NCI-H1930 (cell line): ENCODE measurements at places on chromosomes 6 and 20.

GRCh38 chr20:57402206-57403125 is 11.3 kb downstream of the RBM38 start:
- DNase-seq: no peak

DNA sequence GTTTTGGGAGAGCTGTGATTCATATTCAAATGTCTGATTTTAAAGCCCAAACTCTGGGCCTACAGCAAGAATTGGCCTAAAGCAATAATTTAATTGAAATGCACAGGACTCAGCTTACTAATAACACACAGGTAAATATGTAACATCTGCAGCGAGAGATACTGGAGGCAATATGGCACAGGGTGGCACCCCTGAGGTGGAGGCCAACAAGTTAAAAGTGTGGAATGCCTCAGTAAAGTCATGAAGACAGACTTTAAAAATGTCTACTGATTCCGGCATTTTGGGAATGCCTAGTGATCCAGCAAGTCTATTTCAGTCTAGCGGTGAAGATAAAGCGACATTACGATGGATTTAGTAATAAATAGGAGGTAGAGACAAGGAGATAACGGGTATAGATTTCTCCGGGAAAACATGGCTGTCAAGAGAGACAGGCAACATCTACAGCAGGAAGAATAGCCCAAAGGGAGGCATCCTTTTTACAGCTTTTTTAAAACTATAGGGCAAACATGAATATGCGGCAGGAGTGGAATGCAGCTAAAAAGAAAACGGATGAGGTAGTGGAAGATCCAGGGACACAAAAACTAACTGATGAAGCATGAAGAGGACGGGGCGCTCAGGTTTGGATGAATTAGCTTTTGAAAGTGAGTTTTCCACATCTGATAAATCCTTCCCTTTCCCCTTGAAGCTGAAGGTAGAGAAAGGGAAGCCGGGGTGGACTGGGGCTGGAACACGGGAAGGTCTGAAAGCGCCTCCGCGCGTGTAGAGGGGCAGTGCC is 1.2 kb downstream of the NANP start:
- no peak for DNase-seq

- no peak for DNase-seq
These were observed 308.4 kb downstream of the PACRG start for GRCh38 chr6:163036160-163036645.

DNA sequence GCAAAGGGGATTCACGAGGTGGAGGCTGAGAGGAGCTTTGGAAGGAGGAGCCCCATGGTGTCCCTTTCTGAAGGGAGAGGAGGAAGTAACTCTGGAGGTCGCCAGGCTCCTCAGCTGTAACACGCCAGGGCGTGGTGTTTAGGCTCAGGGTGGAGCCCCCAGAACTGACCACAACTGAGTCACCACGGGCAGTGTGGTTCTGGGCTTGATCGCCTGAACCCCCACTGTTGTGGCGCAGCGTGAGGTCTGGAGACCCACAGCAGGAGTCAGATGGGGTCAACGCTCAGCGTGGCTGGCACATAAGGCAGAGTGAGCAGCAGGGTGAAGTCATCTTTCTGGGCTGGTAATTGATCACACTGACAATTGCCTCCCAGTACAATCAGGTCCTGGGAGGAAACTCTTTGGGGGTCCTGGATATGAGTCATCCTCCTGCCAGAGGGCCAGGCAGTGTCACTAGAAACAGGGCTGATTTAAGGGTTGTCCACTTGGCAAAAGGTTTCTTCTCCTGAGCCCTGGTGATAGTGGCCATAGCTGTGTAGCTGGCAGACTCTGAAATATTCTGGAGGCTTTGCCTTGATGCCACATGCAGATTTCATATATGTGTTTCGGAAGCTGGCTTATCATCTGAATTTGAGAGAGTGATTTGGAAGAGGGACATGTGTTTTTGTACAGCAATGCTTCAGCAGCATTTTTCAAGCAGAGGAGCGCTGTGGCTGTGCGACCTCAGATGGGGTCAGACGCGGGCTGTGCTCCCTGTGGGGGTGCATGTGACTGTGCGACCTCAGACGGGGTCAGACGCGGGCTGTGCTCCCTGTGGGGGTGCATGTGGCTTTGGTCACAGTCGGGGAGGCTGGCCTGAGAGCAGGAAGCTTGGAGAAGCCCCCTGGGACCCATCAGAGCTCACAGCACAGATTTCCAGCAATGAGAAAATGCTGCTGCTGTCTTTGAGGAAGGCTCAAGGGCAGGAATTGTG is 50.0 kb downstream of the SYNJ2 start:
- DNase-seq: no peak

- DNase-seq: no peak
These were observed 27.1 kb downstream of the ULBP1 start for GRCh38 chr6:149990661-149991471.

DNA sequence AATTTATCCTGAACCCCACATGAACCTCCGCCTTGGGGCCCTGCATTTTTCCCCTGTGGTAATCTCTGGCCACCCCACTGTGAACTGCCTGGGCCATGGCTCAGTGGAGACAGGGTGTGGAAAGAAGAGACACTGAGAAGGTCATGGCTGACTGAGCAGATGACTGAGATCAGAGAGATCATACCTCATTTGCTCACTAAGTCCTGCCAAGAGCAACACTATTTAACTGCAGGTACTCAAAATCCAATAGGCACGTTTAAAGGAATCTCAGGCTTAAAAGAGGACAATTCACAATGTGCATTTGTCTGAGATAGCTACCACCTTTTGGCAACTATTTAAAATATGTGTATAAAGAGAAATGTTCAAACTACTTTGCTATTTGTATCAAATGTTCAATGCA is 305.0 kb downstream of the GMDS start:
- DNase-seq: no peak

DNA sequence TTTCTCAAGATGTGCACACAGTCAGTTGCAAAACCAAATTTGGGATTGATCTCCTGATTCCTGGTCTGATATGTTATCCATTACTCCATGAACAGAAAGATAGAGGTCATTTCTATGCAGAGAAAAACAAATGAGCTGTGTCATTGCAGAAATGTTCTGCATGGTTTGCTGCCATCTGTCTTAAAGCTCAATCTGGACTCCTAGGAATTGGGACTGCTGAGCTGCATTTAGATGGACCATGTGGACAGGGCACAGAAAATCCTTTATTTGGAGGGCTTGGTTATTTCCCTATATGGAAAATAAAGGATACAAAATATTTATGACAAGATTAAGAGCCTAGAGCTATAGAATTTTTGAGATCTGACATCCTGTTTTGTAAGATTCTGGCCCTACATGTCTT is 91.3 kb downstream of the ADGRB3 start:
- no peak for DNase-seq

- DNase-seq: no peak
These were observed 20.6 kb downstream of the TNXB start for GRCh38 chr6:32088487-32089049.

- DNase-seq: no peak
These were observed 446.0 kb downstream of the QKI start for GRCh38 chr6:163860287-163861081.

GRCh38 chr6:31836474-31837368 is 9.2 kb downstream of the HSPA1B start:
- DNase-seq: no peak

- DNase-seq: no peak
These were observed 930.6 kb downstream of the KIF16B start for GRCh38 chr20:15642676-15643075.

- DNase-seq: no peak
These were observed 125.4 kb downstream of the MAN1A1 start for GRCh38 chr6:119224095-119224701.

GRCh38 chr20:58293453-58293852 is 16.1 kb upstream of the RAB22A start:
- no peak for DNase-seq

DNA sequence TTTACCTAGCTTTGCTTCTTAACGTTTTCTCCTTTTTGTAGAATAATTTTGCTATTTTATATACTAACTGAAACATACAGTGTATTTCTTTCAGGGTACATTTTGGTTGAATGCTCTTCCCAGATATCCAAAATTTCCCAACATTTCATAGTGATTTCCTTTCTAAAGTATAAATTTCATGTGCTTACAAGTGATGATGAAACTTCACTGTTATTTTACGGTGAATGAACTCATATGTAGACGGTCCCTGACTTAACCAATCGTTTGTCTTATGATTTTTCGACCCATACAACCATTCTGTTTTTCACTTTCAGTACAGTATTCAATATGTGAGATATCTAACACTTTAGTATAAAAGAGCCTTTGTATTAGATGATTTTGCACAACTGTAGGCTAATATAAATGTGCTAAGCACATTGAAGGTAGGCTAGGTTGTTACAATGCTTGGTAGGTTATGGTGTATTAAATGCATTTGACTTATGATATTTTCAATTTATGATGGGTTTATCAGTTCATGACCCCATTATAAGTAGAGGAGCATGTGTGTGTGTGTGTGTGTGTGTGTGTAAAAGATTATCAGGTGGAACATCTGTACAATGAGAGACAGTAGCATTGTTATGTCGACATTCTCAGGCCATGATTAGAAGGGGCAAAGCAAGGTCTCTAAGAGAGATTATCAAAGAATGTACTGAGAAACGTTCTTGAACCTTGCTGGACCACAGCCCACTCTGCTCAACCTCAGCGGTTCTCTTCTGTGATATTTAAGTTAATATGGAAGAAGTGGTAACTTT is 20.9 kb downstream of the HIVEP1 start:
- no peak for DNase-seq

DNA sequence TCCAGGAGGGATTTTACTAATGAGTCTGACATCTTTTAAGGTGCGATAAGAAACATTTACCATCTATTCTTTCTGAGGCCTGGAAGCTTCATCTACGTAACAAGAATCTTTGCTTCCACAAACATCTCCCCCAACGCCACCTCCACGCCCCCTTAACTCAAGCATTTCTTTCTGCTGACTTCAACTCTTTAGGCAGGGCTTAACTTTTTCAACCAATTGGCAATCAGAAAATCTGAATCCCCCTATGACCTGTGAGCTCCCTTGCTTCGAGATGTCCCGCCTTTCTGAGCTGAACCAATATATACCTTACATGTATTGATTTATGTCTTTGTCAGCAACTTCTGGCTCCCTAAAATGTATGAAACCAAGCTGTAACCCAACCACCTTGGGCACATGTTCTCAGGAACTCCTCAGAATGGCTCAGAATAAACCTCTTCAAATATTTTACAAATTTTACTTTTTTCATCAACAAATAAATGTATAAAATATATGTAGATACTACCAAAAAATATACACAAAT is 11.5 kb downstream of the OR2H2 start:
- no peak for DNase-seq

DNA sequence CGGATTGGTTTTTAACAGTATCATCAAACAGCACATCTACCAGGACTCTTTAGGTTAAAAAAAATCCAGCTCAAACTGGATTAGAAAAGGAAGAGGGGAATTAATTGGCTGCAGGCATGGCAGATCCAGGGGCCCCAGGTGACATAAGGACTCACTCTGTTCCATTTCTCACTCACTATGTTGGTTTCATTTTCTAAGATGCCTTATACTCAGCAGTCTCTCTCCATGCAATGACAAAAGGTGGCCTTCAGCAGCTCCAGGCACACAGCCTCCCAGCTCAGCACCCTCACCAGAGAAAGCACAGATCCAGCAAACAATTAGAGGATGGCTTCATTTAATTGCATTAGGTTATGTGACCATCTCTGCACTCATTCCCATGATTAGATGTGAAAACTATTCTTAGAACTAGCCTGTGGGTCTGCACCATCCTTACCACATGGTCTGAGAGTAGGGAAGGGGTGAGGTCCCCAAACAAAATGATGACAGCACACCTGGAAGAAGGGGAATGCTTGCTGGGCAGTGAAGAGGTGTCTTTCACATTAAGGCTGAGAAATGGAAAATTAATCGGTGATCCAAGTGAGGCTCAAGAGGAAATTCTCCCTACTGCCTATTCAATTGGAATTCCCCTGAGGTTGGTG is 243.1 kb downstream of the CDH26 start:
- no peak for DNase-seq

DNA sequence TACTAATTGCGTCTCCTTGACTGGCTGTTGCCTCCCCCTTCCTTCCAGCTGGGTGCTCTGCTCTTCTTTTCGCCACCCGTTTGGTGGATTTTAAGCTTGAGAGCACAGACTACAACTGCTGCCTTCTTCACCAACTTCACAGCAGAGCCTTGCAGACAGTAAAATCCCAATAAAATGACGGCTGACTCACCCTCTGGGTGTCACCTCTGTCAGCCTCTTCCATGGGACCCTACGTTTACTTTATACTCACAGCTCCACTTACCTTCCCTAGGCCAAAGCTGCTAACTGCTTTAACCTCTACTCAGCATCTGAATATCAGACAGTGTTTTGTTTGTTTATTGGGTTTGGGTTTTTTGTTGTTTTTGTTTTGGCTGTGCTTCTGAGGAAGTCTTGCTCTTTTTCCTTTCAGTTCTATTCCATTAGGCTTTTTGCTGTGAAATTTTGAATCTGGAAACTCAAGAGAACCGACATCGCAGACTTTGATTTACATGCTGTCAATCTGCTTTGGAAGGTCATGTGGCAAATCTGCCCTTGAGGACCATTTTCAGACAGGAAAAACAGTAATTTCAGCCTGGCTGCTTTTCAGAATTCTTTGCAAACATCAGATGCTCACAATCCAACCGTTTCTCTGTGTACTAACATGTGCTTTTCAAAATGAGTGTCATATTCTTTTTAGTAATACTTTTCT is 2.4 kb downstream of the AGPAT4 start:
- DNase-seq: no peak

GRCh38 chr6:121305957-121306607 is 28.2 kb downstream of the TBC1D32 start:
- DNase-seq: peak; percentile 19

- no peak for DNase-seq
These were observed 189.8 kb upstream of the CEP162 start for GRCh38 chr6:84417260-84417659.

GRCh38 chr6:36318690-36319435 is 17.8 kb downstream of the BNIP5 start:
- DNase-seq: no peak

DNA sequence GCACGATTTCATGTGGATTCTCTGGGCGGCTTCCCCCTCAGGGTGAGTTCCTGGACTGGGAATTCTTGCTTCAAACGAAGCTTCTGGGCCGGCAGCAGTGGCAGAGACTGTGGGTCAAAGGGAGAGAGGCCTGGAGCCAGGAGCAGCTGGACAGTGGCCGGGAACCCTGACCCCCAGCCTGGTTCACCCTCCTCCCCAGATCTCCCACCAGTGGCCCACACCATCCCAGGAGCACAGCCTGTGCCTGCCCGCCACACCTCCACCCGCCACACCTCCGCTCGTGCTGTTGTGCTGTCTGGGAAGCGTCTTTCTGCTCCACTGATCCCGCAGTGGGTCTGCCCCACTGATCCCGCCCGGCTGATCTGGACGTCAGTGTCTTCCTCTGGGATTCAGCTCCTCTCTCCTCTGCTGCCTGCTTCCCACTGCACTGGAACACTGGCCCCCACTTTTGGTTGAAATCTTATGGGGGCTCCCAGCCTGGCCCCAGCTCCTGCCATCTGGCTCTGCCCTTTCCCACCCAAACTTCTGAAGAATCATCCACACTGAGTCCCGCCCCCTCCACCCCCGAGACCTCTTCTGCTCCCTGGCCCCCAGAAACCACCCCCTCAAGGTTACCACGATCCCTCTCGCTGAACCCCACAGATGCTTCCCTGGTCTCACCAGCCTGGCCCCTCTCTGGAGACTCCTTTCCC is 9.8 kb downstream of the ZBP1 start:
- no peak for DNase-seq
